ENCODE measurements at places on chromosomes 13 and 19.

DNA sequence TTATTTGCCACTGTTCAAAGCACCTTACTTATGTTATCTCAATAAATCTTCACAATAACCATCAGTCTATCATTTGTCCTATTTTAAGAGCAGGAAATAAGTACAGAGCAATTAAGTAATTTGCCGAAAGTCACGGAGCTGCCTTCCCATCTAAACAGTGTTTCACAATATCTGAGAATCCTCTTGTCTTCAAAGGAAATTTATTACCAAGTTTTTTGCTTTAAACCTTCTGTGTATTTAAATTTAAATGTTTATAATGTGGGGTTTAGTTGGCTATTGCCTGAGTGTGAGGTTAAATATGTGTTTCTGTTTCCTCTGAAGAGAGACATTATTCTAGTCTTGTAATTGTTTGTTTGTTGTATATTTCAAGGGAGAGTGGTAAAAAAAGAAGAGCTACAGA lies 633.1 kb downstream of the EFNB2 start:
- no peak for DNase-seq

DNA sequence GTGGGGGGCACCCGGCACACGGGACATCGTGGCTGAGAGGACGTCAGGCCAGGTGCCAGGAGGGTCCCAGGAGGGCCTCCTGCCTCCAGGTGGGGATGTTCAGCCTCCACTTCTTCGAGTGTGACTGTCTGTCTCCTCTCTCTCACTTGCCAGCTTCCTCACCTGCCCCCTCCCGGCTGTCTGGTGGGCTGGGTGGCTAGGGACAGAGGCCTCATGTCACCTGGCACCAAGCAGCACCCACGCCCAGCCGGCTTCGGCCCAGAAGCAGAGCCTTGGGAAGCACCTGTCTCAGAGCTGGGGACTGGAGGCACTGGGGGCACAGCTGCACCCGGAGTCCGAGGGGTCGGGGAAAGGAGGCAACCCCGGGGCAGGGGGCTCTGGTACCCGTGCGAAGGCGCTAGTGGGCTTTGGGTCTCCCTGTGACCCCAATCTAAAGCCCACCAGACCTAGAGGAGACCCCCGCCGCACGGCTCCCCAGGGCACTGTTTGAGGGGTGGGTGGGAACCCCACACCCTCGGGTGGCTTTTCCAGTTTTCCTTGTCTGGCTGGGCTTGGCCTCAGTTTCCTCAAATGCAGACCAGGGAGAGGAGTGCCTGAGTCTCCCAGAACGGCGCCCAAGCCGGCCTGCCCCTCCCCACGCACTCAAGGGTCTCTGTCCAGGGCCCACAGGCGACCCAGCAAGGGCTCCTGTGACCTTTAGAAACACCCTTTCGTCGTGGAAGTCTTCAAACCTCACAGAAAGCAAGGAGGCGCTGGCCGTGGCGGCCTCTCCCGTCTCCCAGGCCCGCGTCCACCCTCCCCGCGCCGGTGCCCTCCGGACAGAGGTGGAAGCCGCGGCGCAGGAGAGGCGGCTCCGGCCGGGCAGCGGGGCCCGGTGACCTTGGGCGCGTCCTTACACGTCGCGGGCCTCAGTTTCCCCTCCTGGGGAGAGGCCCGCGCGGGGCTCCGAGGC lies 664 bp upstream of the HCN2 start:
- DNase-seq, result no peak

- DNase-seq, result peak; percentile 99
Observed at GRCh38 chr19:11091703-11092153, 2.5 kb downstream of the LDLR start.

DNA sequence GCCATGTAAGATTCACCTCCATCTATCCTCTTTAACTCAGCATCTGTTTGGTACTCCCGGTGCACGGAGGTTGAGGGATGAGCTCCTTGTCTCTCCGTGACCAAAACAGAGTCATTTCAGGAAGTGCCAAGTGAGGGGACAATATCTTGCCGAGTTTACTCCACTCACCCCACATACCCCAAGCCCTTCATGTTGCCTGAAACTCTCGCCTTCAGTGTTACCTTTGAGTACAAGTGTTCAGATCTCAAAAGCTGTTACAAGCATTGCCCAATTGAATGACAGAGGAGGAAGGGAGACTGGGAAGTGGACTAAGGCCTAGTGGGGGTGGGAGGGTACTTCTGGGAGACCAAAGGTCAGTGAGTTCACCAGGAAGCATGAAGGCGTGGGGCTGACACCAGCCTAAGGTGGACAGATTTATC lies 6.0 kb upstream of the SIGLEC12 start:
- no peak for DNase-seq

GRCh38 chr13:23858546-23858945 lies 30.7 kb downstream of the MIPEP start:
- DNase-seq, result peak; percentile 52

DNA sequence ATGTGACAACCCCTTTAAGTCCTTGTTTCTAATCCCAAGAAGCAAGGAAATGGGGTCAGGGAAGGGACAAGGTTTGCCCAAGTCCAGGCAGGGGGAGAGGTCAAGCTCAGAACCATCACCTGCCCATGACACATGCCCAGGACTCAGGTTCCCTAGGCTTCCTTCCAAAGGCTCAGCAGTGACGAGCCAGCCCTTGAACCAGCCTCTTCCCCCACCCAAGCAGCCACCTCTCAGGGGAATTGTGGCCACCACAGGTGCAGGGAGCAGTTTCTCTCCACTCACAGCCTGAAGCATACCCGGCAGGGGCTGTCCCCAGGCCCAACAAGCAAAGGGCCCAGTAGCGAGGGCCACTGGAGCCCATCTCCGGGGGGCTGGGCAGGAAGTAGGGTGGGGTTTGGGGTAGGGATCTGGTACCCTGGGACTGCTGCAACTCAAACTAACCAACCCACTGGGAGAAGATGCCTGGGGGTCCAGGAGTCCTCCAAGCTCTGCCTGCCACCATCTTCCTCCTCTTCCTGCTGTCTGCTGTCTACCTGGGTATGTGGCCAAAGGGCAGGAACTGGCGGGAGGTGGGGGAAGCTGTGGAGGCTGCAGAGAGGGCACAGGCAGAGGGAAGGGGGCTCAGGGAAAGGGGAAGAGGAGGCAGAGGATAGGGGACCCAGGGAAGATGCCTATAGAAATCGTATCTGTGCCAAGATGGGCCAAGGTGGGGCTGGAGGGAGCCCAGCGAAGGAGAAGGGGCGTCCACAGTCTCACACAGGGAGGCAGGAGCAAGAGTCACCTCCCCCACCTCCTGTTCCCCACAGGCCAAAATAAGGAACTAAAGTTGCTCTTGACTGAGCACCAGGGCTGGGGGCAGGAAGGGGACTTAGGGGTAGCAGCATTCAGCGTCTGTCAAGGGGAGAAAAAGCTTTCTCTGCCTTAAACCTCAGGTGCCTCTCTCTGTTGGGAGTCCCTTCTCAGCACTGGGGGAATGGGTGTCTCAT lies at the start of gene CD79A:
CD79A (plus strand) TSS at position 433 of the 986 bp plus-strand sequence; CDS start at position 459, 26 bp downstream.
- DNase-seq, result no peak

- no peak for DNase-seq
Observed at GRCh38 chr13:114229506-114229905, 5.2 kb upstream of the CDC16 start.

DNA sequence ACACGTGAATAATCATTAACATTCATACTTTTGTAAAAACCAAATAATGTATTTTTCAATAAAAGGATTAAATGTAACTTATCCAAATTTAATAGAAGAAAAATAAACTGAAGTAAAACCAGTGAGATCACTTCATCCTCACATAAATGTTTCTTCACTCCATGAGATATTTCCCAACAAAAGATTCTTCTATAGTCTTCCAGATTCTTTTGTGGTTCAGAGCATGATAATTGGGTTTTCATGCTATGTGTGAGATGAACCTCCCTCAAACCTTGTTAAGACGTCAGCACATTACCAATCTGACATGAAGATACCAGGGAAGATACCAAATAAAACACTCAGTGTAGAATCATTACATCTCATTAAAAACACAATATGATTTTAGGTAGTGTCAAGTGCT lies 62.9 kb upstream of the OXGR1 start:
- no peak for DNase-seq

DNA sequence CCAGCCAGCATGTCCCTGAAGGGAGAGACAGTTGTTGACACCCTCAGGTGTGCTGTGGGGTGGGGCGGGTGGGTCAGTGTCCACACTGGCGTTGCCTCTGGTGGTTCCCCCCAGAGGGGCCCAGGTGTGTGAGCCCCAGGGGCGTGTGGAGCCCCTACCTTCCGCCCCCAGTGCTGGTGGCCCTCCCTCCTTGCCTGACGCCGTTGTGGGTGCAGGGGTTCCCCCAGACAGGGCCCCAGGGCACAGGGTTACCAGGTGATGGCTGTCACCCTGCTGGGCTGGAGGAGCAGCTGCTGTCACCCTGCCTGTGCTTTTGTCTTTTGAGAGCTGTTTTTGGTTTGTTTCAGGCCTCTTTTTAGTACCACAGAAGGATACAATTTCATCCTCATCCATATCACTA lies 27.2 kb downstream of the ATP4B start:
- DNase-seq, result no peak

- no peak for DNase-seq
Observed at GRCh38 chr19:50779504-50780457, 9.5 kb downstream of the GPR32 start.

DNA sequence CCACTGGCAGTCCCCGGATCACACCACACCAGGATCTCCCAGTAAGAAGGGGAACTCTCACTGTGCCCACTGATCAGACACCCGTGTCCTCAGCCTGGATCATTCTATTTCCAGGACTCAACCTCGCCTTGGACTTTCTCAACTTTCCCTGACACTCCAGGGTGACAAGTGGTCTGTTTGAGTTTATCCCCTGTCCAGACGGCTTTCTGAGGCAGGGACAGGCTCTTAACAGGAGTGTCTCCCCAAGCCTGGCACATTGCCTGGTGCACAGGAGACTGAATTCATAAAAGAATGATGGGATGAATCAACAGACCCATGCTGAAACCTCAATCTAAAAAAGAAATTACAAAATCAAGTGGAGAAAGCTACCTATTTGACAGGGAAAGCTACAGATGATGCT lies 606.6 kb downstream of the EFNB2 start:
- DNase-seq, result no peak

DNA sequence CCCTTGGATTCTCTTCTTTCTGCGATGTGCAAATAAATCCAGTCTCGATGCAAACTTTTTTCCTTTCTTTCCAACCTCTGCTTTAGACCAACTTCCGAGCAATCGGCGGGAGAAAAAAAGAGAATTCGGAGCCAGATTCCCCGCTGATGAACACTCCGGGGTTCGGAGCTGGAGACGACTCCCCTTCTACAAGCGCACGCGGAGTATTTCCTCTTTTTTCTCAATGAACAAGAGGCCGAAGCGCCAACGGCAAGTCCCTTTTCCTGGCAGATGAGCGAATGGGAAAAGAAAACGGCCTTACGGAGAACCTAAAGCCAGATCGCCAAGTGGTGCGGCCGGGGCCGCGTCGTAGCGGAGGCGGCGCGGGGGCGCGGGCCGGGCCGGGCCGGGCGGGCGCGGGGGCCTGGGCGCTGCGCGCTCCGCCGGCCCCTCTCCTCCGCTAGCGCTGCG lies 250 bp downstream of the SPRY2 start:
- DNase-seq, result peak; percentile 22

- DNase-seq, result no peak
Observed at GRCh38 chr13:36369268-36370107, 23.3 kb upstream of the SPART start.

DNA sequence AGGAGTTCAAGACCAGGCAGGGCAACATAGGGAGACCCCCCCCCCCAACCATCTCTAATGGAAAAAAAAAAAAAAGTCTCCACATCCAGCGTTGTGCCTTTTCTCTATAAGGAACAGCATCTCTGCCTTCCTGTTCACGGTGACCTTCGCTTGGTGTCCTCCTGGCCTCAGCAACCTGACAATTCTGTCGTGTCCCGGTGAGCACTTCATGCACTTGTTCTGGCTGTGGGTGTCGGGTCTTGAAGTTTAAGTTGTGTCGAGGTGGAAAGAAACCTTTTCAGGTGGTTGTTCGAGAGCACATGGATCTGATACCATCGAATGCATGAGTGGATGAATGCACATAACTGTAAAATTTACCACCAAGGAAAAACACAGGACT lies 594 bp downstream of the ZNF559 start:
- DNase-seq, result no peak

DNA sequence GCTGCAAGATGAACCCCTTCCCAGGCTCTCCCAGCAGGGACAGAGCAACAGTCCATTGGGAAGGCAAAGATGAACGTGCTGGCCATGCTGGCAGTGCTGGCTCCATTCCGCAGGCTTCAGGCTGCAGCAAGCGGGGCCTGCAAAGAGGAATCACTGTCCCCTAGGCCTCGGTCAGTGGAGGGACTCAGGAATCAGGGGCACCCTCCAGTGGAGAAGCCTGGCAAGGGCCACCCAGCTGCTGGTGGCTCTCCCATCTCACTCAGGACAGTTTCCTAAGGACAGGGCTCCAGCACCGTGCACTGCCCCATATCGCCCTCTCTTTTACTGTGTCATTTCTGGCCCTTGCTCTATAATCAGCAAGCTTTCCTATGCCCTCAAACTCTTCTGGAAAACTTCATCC lies 498.6 kb downstream of the EFNB2 start:
- DNase-seq, result no peak

DNA sequence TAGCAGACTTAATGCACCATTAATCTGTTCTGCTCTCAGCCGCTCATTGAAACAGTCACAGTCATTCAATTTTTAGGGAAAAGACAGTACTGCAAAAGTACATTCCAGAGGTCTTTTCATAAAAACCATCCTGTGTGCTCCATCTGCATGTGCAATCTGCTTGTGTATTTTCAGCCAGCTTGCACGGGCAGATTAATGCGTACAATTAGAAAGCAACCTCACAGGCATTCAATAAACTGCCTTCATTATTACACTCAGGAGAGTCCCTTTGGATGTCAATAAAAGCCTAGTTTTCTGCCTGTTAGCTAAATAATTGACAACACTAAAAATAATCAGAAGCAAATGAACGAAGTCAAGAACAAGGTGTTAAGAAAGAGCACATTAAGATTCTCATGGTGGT lies 41.9 kb downstream of the EPSTI1 start:
- DNase-seq, result no peak

All from HT1080 (cell line).